Kidney epithelial cell (primary cell): ENCODE measurements at places on chromosomes 5 and 9. TPM values are rescaled to one million over a fixed set of nuclear protein-coding genes. Genes with fewer than 3 reads are reported as not detected.

Gene PCDHB14
- 1.5 and 2.9 TPM in 2 replicates for total RNA-seq

Gene GMCL2
- not detected in 2 replicates for total RNA-seq

Gene ZNF879
- 2.3 and 4.4 TPM in 2 replicates for total RNA-seq

Gene FOXD4L4
- total RNA-seq: 0.07 TPM in 1 of 2 replicates, not detected in the other

Gene ATOSB
- 37.1 and 41.6 TPM in 2 replicates for total RNA-seq

Gene HAVCR1
- 0.29 and 1.4 TPM in 2 replicates for total RNA-seq

Gene C9orf153
- total RNA-seq: not detected in 2 replicates

Gene FAM169A
- 16.3 and 18.8 TPM in 2 replicates for total RNA-seq

Gene LECT2
- not detected in 2 replicates for total RNA-seq

Gene AHRR
- total RNA-seq: 2.6 and 4.9 TPM in 2 replicates

Gene CCDC152
- total RNA-seq: 0.68 and 0.96 TPM in 2 replicates

Gene APBA1
- total RNA-seq: 1.1 and 1.8 TPM in 2 replicates

Gene TTC16
- not detected in 2 replicates for total RNA-seq

Gene PRR7
- 5.8 and 10.3 TPM in 2 replicates for total RNA-seq

Gene FOXD4L6
- total RNA-seq: not detected in 2 replicates

Gene DTWD2
- total RNA-seq: 5.3 and 7.9 TPM in 2 replicates

Gene PDCD1LG2
- total RNA-seq: 1.8 and 3.2 TPM in 2 replicates

Gene CRB2
- total RNA-seq: 1.3 and 1.6 TPM in 2 replicates

Gene TMEFF1
- 15.7 and 23.4 TPM in 2 replicates for total RNA-seq

Gene HOMER1
- total RNA-seq: 6.0 and 9.6 TPM in 2 replicates

Gene PCDHGA6
- total RNA-seq: 1.7 and 3.1 TPM in 2 replicates

Gene TEX48
- not detected in 2 replicates for total RNA-seq

Gene RNF208
- 3.1 and 4.2 TPM in 2 replicates for total RNA-seq

Gene DRD1
- total RNA-seq: 0.07 TPM in 1 of 2 replicates, not detected in the other

Gene OBP2B
- not detected in 2 replicates for total RNA-seq

Gene RANBP3L
- 0.07 TPM in 1 of 2 replicates, not detected in the other for total RNA-seq
